ENCODE measurements at places on chromosomes 5 and 9. TPM values are rescaled to one million over a fixed set of nuclear protein-coding genes. Genes with fewer than 3 reads are reported as not detected.

DNA sequence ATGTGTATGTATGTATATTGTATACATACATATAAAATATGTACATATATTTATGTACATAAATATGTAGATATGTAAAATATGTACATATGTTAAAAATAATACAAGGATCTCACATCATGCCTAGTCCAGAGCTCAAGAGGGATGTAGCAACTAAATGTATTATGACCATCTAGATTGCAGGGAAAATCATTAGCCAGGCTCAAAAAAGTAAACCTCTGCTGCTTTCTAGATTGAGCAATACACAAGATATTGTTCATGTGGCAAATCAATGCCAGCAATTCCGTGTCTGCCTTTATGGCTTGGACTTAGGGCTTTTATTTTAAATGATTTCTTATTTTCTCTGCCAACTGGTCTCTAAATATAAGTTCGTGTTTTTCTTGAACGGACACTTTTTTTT is 65.2 kb downstream of the RAI14 start:
- DNase-seq = no peak

DNA sequence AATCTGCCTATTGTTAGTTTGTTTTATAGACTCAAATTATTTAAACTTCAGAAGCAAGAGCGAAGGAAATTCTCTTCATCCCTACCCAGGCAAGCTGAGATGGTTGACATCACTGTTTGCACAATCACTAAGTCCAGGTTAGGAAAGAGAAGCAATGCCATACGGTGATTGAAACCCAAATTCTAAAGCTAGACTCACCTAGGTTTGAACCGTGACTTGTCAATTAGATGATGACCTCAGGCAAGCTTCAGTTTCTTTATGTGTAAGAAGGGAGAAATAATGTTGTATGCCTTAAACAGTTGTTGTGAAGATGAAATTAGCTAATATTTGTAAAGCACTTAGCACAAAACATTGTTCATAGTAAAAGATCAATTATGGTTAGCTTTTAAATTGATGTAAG is 96.5 kb upstream of the ANKRD55 start:
- DNase-seq = no peak

DNA sequence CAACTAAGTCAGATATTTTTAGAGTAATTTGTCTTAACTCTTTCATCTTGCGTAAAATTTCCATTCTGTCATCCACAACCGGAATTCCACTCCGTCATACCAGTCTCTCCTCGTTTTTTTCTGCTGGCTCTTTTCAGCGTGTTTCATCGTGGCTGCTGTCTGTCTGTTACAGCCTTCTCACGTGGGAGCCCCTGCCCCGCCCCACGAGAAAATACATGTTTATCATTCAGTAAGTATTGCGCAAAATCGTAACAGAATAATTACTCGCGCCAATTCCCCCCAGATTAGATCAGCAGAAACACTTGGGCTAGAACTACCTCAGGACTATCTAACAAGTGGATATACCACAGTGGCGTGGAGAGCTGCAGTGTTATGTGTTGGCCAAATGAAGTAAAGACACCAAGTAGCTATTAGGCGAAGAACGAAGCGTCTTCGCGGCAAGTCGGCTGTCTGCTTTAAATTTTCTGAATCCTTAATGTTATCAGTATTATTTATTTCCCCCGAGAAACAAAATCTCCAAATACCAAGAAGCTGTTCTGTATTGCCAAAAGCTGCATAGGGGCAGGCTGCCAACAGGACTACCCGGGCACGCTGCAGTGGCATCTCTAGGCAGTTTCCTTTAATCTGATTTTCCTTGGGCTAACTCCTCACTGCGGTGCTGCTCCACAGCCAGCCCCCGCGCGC is 566 bp upstream of the FOCAD start:
- no peak for DNase-seq

GRCh38 chr5:71783891-71784290 is 64.8 kb downstream of the CARTPT start:
- DNase-seq = no peak

DNA sequence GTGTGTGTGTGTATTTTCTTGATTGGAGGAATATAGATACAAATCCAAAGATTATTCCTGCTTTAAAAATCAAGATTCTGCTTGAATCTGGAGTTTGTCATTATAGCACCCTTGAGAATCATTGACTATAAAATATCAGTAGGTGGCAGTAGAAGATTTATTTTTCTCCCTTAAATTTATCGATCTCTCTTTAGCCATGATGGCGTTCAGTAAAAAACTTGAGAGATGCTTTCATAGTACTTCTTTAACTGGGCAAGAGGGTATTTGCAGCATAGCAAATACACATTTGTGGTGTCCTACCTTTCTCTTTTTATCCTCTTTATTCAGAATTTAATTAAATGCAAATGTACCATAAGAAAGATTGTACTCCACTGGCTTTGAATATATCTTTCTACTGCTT is 307.7 kb downstream of the ADGRV1 start:
- DNase-seq = no peak

- DNase-seq = no peak
These were observed 440.4 kb upstream of the GRIN3A start for GRCh38 chr9:102178811-102179210.

- no peak for DNase-seq
These were observed 65.2 kb downstream of the JMY start for GRCh38 chr5:79301046-79301712.

DNA sequence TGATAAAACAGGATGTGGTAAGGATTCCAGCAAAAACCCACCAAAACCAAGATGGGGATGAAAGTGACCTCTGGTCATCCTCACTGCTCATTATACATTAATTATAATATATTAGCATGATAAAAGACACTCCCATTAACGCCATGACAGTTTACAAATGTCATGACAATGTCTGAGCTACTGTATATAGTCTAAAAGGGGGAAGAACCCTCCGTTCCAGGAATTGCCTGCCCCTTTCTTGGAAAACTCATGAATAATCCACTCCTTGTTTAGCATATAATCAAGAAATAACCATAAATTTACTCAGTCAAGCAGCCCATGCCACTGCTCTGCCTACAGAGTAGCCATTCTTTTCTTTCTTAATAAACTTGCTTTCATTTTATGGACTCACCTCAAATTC is 96.4 kb upstream of the VLDLR start:
- DNase-seq = no peak

GRCh38 chr9:16191191-16191590 is 638.3 kb downstream of the CCDC171 start:
- DNase-seq = no peak

DNA sequence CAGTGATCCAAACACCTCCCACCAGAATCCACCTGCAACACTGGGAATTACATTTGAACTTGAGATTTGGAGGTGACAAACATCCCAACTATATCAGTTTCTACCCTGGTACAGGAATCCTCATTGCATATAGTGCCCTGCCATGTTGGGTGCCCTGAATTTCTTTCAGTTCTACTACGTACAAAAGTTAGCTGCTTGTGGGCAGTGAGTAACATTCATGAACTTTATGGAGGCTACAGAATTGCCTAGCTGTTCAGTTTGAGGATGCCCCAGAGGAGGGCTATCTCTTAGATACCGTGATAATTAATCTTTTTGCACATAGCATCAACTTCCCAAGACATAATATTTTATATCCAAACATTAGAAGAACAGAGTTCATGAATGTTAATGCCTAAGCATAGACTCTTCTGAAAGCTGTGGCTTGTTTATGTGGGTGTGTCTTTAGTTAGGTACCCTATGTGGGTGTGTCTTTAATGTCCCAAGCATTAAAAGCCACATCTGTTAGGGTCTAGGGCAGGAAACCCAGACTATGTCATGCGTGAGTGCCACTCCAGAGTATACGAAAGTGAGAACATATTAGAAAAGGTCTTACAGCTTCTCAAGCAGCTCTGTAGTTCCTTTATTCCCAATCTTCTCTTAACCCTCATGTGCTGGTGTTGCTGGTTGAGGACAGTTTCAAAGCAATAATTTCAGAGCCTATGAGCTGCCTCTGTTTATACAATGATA is 47.0 kb upstream of the CHD1 start:
- no peak for DNase-seq

GRCh38 chr5:73694089-73694488 is 68.1 kb downstream of the ARHGEF28 start:
- no peak for DNase-seq

DNA sequence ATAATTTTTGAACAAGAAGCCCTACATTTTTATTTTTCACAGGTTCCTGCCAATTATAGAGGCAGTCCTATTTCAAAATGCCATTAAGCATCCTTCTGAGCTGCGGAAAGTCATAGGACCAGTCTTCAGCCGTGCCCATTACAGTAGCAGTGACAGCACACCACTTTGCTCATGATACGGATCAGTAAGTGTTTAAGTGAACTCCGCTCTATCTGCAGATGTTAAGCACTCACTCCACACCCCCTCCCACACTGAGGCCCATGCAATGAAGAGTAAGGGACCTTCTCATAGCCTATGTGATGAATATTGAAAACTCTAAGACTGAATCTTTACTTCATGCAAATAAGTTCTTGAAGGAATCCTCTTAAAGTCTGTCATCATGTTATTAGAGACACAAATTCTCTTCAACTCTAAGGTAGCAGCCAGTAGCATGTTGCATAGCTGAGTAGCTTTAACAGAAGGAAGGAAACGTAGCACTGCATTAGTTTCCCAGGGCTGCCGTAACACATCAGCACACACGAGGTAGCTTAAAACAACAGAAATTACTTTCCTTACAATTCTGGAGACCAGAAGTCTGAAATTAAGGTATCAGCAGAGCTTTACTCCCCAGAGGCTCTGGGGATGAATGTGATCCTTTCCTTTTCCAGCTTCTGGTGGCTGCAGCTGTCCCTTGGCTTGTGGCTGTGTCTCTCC is 20.3 kb upstream of the TAF11L2 start:
- no peak for DNase-seq

DNA sequence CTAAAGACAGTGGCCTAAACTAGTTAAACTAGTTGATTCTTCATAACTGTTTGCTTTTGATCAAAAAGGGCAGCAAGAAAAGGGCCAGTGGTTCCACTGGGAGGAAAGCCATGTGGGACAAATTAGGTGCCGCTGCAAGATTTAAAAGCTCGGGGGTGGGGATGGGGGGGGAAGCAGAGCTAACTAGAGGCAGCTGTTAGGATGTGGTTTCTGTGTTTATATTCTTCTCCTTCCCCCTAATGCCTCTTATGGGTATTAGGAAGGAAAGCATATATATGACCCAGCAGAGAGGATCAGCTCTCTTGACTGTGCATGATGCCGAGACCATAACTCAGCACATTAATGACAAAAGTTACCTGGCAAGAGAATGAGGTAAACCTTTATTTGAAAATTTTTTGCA is 65.7 kb downstream of the EFNA5 start:
- no peak for DNase-seq

DNA sequence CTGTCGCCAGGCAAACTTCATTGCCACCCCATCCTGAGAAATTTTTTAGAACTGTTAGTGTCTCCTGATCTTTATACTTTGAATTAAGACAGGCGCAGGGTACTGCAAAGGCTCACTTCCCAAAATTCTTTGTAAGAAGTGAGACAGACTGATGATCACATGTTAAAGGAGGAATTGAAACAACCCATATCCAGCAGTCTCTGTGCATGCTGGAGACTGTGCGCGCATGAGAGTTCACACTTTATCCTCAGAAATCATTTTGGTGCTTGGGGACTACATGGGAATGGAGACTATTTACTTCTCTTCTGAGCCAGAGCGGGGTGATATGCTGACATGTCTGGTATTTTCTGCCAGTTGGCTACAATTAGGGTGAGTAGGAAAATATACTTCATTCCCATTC is 91.2 kb downstream of the ZNF474 start:
- peak; percentile 32 for DNase-seq

DNA sequence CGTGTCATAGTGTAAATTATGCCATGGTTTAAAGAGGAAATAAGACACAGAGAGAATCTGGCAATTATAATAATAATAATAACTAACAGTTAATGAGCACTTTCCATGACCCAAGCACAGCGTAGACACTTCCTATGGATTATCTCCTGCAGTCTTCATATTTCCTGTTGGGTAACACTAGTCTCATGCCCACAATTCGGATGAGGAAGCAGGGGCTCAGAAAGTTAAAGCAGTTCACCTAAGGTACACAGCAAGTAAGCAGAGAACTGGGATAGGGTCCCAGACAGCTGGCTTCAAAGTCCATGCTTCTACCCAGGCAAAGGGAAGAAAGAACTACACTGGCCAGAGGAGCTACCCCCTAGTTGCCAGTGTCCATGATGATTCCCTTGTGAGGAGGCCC is 27.9 kb upstream of the TGFBI start:
- no peak for DNase-seq

DNA sequence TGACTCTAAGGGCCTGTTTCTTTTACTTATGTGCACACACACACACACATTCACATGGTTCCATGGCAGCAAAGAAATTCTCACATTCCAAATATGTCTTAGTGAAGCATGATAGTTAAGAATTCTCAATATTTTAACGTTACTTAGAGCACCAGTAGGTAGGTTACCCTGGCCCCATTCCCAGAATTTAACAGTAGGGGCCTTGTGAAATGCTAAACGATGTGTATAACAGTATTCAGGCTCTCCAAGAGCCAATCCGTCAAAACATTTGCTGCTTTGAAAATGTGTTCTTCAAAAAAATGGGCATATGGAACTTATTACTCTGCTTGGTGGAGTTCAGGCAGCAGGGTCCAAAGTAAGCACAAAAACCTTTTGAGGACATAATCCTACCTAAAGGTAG is 93.7 kb upstream of the DAB2 start:
- no peak for DNase-seq

- no peak for DNase-seq
These were observed 597 bp upstream of the TMEM250 start for GRCh38 chr9:136119061-136119882.

DNA sequence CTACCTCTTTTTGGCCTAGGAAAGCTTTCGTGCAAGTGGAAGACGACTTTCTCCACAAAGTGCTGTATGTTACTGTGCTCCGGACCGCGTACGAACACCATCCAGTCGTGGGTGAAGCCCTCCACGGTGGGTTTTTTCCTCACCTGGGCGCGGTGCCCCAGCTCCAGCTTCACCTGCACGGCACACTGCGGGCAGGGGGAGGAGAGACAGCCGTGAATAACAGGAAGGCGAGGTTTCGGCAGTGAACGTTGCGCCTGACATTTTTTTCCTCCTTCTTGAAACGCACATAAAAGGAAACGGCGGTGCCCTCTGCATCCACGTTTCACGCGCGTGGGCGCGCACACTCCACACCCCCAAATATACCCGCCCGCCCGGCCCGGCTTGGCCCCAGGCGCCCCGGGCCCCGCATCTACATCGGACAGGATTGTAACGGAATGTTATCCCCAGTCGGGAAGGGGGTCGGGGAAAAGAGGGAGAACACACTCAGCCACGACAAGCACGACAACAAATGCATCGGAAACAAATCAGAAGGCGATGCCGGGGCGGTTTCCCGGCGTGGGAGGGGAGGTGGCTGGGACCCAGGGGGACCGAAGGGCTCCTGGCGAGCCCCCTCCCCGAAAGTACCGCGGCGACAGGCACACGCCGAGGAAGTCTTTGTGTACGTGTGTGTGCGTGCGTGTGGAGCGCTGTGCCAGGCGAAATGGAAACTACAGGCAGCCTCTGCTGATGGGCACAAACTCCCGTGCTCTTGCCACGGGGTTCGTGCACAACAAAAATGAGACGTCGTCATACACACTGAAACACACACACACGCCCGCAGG is 1.4 kb downstream of the MLLT3 start:
- no peak for DNase-seq

The CBY3 gene
- polyA plus RNA-seq = 0.37 TPM

The PCA3 gene
- polyA plus RNA-seq = 1.0 TPM

The RPS23 gene
- polyA plus RNA-seq = 3,635 TPM

The ITGA1 gene
- 16.4 TPM for polyA plus RNA-seq

The CENPH gene
- polyA plus RNA-seq = 9.1 TPM

The WDR70 gene
- 27.8 TPM for polyA plus RNA-seq

The RGS7BP gene
- 8.9 TPM for polyA plus RNA-seq

The GRM6 gene
- 0.81 TPM for polyA plus RNA-seq

The SPATA31D4 gene
- polyA plus RNA-seq = not detected

The LCN10 gene
- 20.2 TPM for polyA plus RNA-seq
